ENCODE measurements at places on chromosomes 3 and 15.
A peak's percentile ranks its signal among the peaks of the same experiment; 100 is the strongest.

GRCh38 chr3:51559411-51559888, 20.9 kb downstream of the RAD54L2 start:
- DNase-seq, result no peak

DNA sequence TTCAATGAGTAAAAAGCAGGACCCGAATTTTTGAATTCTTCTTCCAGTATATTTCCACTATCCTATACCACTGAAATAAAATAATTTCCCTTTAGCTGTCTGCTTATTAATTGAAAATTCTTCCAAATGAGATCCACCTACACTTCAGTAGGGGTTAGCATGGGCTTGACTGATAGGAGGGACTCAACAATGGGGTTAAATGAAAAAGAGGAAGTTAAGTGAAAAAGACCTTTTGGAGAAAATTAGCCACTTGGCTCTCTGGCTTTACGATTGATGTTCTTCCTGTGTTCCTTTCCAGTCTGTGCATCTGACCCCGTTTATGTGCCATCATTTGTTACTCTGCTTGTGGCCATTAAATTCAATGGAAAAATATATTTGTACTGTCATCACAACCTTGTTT, 54.0 kb upstream of the GCNT3 start:
- no peak for DNase-seq

DNA sequence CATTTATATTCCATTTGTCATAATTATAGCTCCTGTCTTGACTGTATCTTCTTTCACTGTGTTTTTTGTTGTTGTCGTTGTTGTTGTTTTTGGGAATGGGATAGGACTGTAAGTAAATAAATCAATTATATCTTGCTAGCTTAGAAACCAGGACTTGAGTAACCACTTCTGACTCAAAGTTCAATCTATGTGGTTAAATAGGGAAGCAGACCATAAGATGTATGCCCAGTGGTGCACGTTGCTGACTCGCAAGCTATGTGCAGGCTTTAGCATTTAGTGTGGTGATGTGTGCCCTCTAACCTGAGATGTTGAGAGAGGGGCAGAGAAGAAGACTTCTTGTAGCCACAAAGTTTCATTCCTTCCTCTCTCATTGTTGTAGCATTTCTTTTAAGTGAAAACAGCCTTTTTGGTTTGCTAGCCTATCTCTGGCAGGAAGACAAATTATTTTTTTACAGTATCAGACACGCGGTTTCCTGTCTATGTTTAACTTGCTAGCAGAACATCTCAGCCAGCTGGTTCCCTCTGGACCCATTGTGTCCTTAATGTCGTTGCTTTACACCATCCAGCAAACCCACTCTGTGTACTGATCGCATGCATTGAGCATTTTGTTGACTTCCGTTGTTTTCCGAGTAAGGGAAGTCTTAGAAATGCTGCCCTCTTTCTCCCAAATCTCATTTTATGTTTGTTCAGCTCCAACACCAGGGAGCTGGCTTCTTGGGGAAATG, 52.1 kb downstream of the TGFBR2 start:
- peak; percentile 31 for DNase-seq

GRCh38 chr3:181921220-181921619, 209.5 kb downstream of the SOX2 start:
- DNase-seq, result no peak

GRCh38 chr15:44298878-44299277, 10.4 kb downstream of the GOLM2 start:
- DNase-seq, result no peak

GRCh38 chr3:70086336-70086735, 86.8 kb downstream of the SAMMSON start:
- DNase-seq, result no peak

DNA sequence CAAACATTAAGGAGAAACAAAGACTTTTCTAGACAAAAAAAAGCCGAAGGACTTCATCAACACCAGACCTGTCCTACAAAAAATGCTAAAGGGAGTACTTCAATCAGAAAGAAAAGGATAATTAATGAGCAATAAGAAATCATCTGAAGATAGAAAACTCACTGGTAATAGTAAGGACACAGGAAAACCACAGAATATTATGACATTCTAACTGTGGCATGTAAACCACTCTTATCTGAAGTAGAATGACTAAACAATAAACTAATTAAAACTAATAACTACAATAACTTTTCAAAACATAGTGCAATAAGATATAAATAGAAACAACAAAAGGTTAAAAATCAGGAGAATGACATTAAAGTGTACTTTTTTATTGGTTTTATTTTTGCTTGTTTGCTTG, 584.5 kb upstream of the CCDC54 start:
- no peak for DNase-seq

DNA sequence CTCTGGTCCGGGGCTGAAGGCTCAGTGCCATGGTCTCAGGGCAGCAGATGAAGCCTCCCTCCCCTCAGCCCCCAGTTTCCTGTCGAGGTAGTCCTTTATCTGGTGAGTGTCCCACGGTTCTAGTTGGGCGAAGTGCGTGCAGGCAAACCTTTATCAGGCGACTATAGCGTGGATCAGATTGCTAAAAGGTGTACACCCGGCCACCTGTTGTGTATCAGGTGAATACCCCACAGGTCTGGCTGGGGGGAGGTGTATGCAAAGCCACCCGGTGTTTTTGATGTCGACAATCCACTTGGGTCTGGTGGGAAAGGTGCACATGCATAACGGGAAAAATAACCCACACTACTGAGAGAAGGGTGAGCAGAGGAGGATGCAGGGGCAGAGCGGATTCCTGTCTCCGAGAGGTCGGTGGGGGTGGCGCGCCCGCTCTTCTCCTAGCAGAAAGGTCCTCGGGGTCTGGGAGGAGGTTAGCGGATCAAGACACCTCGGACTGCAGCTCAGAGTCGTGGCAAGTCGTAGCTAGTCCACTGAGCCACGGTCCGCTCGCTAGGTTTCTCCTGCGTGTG, 507 bp downstream of the SLC12A6 start:
- DNase-seq, result peak; percentile 13

DNA sequence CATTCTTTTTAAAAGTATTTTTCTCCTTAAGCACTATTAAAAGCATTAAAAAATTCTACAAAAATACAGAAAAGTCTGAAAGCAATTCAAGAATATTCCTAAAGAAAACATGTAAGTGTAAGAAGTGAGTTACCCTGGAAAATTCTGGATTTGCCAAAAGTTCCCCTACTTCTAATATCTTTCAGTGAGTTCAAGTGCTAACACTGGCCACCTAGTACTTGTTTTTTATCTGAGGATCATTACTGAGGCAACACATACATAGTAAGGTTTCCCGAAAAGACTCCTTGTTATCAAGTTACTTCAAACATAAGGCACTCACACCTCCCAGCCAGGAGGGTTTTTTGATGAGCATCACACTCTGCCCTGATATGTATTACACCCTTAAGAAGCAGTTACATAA, 158.4 kb downstream of the TIGIT start:
- no peak for DNase-seq

DNA sequence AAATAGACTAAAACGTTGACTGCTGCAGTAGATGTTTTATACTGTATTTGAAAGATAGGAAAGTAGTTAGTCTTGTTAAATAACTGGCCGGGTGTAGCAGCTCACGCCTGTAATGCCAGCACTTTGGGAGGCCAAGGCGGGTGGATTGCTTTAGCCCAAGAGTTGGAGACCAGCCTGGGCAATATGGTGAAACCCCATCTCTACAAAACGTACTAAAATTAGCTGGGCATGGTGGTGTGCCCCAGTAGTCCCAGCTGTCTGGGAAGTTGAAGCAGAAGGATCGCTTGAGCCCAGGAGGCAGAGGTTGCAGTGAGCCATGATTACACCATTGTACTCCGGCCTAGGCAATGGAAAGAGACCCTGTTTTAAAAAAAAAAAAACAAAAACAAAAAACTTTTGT, 60.5 kb upstream of the ULK4 start:
- no peak for DNase-seq

GRCh38 chr3:41462103-41462691, 262.9 kb downstream of the CTNNB1 start:
- no peak for DNase-seq

GRCh38 chr3:143276592-143276991, 157.0 kb downstream of the CHST2 start:
- DNase-seq, result no peak

GRCh38 chr3:187550446-187550845, 119.7 kb downstream of the SST start:
- no peak for DNase-seq

- DNase-seq, result no peak
Measured at GRCh38 chr3:69103123-69103522, 18.4 kb downstream of the ARL6IP5 start.

- no peak for DNase-seq
Measured at GRCh38 chr3:196519718-196520082, 4.6 kb upstream of the SMCO1 start.

DNA sequence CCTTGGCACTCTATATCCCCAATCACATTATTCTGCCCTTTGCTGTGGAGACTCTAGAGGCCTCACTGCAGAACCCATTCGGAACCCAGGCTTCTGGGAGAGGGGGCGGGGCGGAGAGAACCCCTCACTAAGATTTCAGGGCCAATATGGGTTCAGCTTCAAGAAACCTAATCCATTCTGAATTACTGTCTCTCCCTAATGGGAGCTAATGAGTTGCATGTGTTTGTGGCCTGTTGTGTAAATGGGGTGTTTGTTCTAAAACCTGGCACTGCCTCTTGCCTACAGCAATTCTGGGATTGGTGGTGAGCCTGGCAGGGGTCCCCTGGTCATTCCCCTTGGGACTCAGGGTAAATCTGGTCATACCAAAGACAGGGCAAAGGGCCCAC, 605 bp upstream of the RASL12 start:
- DNase-seq, result no peak

DNA sequence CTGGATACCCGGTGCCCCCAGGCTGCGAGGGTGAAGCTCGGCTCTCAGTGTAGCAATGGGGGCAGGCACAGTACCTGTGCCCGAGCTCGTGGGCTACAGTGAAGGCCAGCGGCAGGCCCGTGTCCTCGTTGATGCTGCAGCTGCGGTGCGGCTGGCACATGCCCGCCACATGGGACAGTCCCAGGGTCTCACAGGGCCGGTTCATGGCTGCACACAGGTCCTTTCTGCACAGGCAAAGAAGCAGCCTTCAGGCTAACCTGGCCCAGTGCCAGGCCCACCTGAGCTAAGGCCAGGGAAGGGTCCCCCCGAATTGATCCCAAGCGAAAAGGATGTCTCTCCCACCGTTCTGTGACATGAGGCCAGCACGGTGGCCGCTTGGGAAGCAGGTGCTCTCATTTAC, 21.6 kb downstream of the ADAMTS7 start:
- no peak for DNase-seq

GRCh38 chr3:34212656-34213055, 414.2 kb downstream of the PDCD6IP start:
- DNase-seq, result no peak

DNA sequence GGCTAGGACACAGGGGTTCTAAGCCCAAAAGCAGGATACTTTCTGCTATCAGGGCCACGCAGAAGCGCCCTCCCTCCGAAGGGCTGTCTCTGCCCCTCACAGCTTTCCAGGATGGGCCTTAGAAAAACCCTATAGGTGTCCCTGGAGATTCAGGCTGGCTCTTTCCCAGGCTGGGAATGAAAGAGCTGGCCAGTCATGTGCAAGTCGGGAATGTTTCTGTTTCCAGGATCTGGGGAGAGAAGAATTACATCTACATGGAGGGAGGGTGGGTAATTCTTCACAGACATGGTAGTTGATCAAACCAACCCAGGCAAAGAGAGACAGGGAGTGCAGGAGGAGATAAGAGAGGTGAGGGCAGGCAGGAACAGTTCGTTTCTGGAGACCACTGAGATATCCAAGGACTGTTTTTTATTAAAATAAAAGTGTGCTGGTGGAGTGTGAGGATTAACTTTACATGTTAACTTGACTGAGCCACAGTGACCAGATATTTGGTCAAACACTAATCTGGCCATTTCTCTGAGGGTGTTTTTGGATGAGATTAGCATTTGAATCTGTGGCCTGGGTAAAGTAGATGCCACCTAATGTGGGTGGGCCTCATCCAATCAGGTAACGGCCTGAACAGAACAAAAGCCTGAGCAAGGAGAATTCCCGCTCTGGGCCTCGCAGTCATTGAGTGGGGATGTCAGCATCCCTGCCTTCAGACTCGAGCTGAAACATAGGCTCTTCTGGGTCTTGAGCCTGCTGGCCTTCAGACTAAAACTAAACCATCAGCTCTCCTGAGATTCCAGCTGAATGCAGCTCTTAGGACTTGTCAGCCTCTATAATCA, 15.3 kb downstream of the NUP210 start:
- DNase-seq, result no peak

- DNase-seq, result peak; percentile 47
Measured at GRCh38 chr3:14369675-14370669, 32.4 kb upstream of the SLC6A6 start.

DNA sequence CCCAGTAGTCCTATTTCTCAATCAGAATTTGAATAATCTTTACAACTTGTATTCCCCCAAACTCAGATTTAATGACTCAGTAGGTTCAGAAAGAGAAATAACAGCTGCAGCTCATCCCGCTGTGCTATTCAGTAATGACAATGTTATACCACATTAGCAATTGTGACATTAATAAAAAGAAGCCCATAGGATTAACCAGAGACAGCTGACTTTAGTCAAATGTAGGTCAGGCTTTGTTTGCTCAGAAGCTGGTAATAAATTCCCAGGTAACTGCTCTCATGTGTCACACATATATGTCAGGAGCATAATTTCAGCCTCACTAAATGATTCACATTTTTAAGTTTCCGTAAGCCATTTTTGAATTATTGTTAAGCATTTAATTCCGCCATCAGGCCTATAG, 222.0 kb upstream of the UBE2E2 start:
- no peak for DNase-seq

- peak; percentile 91 for DNase-seq
Measured at GRCh38 chr3:126208606-126209256, 28.3 kb upstream of the ALDH1L1 start.

DNA sequence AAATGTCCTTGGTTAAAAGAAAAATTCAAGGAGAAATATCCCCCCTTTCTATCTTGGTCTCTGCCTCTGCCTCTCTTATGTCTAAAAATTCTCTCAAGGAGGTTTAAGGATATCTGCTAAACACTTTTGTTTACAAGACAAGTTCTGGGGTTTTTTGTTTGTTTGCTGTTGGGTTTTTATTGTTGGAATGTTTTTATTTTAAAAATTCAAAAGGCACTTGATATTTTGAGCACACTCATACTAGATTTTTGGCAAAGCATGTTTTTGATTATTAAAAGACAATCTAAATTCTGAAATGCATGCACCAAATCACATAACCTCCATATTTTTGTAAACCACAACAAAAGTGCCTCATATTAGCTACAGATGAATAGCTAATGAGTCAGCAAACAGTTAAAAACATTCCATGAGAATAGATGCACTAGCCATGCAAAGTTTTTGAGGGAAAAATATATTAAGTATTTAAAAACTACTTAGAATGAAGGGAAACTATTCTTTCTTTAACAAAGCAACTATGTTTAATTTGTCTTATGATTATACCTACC, 84.6 kb downstream of the ZBTB20 start:
- DNase-seq, result peak; percentile 71

- DNase-seq, result no peak
Measured at GRCh38 chr15:67783303-67783702, 42.0 kb upstream of the SKOR1 start.

Data from SW480 (cell line).